ENCODE measurements at places on chromosomes 2 and 18. TPM values are rescaled to one million over a fixed set of nuclear protein-coding genes. Genes with fewer than 3 reads are reported as not detected.

DNA sequence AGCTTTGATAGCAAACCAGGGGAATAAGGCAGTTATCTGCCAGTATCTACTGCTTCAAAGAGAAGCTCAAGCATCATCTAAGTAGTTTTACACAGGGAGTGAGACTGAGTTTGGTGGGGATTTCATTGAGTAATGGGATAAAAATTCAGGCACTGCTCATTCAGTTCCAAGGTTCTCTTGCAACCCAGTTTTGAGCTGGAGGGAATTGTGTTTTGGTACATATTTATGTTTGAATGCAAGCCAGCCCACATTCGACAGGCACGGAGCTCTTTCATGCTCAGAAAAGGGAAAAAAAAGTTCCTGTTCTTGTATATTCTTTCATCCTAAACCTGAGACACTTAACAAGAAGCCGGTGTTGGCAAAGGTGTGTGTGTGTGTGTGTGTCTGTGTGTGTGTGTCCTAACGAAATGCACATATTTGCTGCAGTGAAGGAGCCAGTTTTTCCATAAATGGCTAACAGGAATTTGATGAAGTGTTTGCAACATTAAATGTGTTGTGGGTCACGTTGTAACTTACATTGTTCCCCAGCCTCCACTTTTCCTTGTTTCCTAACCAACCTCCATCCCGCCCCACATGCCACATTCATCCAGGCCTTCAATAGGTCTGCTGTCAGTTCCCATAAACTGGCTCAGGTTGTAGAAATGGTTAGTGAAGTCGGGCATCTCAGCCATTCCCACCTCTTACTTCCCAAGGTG is 311.1 kb downstream of the TXNL1 start:
- H3K27ac ChIP-seq, result no peak overlapping the region
- DNase-seq, result no peak
- no peaks in the 10 kb centered on the region for H3K36me3 ChIP-seq
- H3K27me3 ChIP-seq, result no peaks in the 10 kb centered on the region
- no peaks in the 10 kb centered on the region for H3K4me1 ChIP-seq

DNA sequence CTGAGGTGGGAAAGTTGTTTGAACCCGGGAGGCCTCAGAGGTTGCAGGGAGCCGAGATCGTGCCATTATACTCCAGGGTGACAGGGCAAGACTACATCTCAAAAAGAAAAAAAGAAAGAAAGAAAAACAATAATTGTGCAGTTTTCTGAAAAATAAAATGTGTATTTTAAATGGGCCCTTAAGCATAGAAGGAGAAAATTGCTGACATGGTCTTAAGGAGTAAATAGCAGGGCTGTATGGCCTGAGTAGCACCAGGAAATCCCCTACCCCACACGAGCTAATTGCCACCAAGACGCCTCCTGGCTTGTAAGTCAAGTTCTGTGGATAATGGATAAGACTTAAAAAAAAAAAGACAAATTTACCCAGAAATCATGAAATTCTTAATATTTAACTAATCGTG is 271.4 kb upstream of the NCKAP5 start:
- DNase-seq, result no peak
- H3K36me3 ChIP-seq, result no peaks in the 10 kb centered on the region
- no peak overlapping the region for H3K27ac ChIP-seq
- H3K27me3 ChIP-seq, result no peaks in the 10 kb centered on the region

- no peak overlapping the region for H3K27ac ChIP-seq
- H3K4me1 ChIP-seq, result no peaks in the 10 kb centered on the region
- H3K4me3 ChIP-seq, result no peak overlapping the region
- no peak for DNase-seq
- H3K36me3 ChIP-seq, result no peaks in the 10 kb centered on the region
- no peaks in the 10 kb centered on the region for H3K27me3 ChIP-seq
Observed at GRCh38 chr2:132621131-132621875, 48.7 kb downstream of the LYPD1 start.

GRCh38 chr2:224903621-224904020 is 138.6 kb downstream of the DOCK10 start:
- no peak for DNase-seq
- no peak overlapping the region for H3K4me3 ChIP-seq
- H3K4me1 ChIP-seq, result no peaks in the 10 kb centered on the region
- no peaks in the 10 kb centered on the region for H3K36me3 ChIP-seq

DNA sequence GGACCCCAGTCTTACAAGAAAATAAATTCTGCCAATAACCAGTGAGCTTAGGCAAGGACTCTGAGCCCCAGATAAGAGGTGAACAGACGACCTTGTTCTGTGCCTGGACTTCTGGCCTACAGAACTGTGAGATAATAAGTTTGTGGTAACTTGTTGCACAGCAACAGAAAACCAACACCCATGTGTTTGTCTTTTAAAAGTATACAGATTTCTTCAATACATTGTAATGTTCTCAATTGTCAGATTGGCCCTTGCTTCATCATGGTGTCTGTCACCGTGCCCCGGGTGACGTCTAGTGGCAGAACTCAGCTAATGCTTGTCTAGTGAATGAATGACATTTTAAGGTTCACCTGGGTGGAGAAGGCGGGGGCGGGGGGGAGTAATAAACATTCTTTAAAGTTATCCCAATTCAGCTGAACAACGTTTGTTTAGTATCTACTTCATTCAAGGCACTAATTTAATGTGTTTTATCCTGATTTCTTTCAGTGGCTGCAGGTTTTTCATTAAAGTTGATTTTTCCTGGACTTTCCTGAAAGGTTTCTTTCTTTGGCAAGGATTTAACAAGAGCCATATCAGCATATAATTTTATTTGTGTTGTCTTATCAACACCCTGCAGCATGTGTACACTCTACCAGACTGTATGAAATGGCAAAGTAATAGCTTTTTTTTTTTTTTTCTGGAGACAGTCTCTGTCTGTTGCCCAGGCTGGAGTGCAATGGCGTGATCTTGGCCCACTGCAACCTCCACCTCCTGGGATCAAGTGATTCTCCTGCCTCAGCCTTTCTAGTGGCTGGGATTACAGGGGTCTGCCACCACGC is 123.8 kb upstream of the DLX2 start:
- H3K27ac ChIP-seq, result no peak overlapping the region
- no peaks in the 10 kb centered on the region for H3K27me3 ChIP-seq

- no peaks in the 10 kb centered on the region for H3K36me3 ChIP-seq
- H3K4me1 ChIP-seq, result no peaks in the 10 kb centered on the region
- peak; percentile 66 for DNase-seq
Observed at GRCh38 chr2:137964066-137964858, at the start of gene HNMT. TSS of gene HNMT (plus strand) at chr2:137964473. CDS start at chr2:137964492, 19 bp downstream.

- no peaks in the 10 kb centered on the region for H3K36me3 ChIP-seq
- H3K27me3 ChIP-seq, result no peaks in the 10 kb centered on the region
- H3K4me3 ChIP-seq, result no peak overlapping the region
- no peak for DNase-seq
- H3K27ac ChIP-seq, result no peak overlapping the region
Observed at GRCh38 chr2:238350150-238350897, 30.0 kb downstream of the TRAF3IP1 start.

DNA sequence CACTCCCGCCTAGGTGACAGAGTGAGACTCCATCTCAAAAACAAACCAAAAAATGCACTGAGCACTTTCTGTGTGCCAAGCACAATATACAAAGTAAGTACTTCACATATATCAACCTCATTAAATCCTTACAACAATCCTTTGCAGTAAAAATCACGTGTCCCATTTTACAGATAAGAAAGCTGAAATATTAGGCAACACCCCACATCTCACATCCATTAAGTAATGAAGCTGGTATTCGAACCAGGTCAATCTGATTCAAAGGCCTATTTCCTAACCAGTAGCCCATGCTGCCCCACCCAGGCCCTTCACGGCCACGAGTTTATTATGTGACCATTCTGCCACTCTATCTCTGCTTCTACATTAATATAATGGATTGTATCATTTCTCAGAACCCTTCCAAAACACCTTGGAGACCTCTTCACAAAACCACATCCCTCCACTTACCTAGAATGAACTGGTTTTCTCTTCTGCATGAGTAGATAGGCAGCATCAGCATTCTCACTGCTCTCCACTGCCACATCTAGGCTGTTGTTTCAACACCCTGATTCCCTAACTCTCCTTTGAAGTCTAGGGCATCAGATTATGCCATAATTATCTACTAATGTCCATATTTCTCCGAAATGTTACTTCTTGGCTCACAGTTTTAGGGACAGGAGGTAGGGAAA is 3.1 kb upstream of the EXOC6B start:
- no peak overlapping the region for H3K27ac ChIP-seq
- H3K4me3 ChIP-seq, result no peak overlapping the region
- DNase-seq, result no peak

GRCh38 chr2:137435162-137435561 is 529.1 kb upstream of the HNMT start:
- DNase-seq, result no peak
- no peak overlapping the region for H3K4me3 ChIP-seq
- H3K4me1 ChIP-seq, result no peaks in the 10 kb centered on the region
- H3K36me3 ChIP-seq, result no peaks in the 10 kb centered on the region
- H3K27ac ChIP-seq, result no peak overlapping the region

DNA sequence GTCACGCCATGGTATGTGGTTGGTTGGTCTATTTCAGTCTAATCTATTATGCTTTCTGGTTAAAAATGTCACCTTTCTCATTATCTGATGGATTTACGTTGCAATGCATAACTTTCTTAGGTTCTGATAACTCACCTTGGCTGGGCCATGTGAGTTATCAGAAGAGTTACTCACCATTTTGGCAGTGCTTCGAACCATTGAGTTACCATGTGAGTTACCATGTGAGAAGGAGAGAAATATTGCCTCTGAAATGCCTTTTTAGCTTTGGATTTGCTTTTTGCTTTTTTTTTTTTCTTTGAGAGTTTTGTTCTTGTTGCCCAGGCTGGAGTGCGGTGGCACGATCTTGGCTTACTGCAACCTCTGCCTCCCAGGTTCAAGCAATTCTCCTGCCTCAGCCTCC is 1.6 kb downstream of the SMARCAL1 start:
- H3K36me3 ChIP-seq, result no peaks in the 10 kb centered on the region
- no peak overlapping the region for H3K4me3 ChIP-seq
- no peak for DNase-seq

GRCh38 chr18:904218-905090 is at the start of gene ADCYAP1:
TSS of gene ADCYAP1 (plus strand) at chr18:904871. CDS start at chr18:905387, 516 bp downstream.
- DNase-seq, result no peak
- peaks cover 48% of the 10 kb centered on the region for H3K27me3 ChIP-seq
- no peak within 1 kb of the TSS for H3K4me3 ChIP-seq
- H3K27ac ChIP-seq, result no peak within 1 kb of the TSS
- no peaks in the 10 kb centered on the region for H3K4me1 ChIP-seq
- no peaks in the 10 kb centered on the region for H3K36me3 ChIP-seq

- no peak for DNase-seq
- H3K4me3 ChIP-seq, result no peak overlapping the region
- no peaks in the 10 kb centered on the region for H3K36me3 ChIP-seq
- no peaks in the 10 kb centered on the region for H3K4me1 ChIP-seq
- H3K27me3 ChIP-seq, result no peaks in the 10 kb centered on the region
- no peak overlapping the region for H3K27ac ChIP-seq
Observed at GRCh38 chr2:85865539-85866164, 23.1 kb downstream of the ST3GAL5 start.

DNA sequence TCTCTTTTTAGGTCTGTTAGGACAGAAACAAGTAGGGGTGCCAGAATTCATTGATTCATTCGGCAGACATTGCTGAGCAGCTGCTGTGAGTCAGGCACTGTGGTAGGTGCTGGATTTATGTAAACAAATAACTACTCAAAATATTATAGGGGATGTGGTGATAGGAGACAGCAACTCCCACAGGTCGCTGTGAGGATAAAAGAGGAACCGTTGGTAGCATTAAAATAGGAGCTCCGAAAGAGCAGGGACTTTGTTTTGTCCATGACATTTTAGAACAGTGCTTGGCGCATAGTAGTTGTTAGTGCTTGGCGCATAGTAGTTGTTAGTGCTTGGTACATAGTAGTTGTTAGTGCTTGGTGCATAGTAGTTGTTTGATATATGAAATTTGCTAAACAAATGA is 29.2 kb downstream of the ATP6V1C2 start:
- DNase-seq, result no peak
- no peaks in the 10 kb centered on the region for H3K36me3 ChIP-seq
- H3K27ac ChIP-seq, result no peak overlapping the region
- no peaks in the 10 kb centered on the region for H3K4me1 ChIP-seq
- no peak overlapping the region for H3K4me3 ChIP-seq

- H3K27ac ChIP-seq, result peak overlapping the region; percentile 47
- no peak overlapping the region for H3K4me3 ChIP-seq
- peak; percentile 64 for DNase-seq
- H3K27me3 ChIP-seq, result no peaks in the 10 kb centered on the region
Observed at GRCh38 chr2:39128919-39129391, 8.1 kb upstream of the SOS1 start.

- DNase-seq, result peak; percentile 37
- H3K36me3 ChIP-seq, result no peaks in the 10 kb centered on the region
- H3K4me3 ChIP-seq, result no peak overlapping the region
- no peak overlapping the region for H3K27ac ChIP-seq
- no peaks in the 10 kb centered on the region for H3K27me3 ChIP-seq
- H3K4me1 ChIP-seq, result no peaks in the 10 kb centered on the region
Observed at GRCh38 chr2:68943581-68944568, 8.8 kb downstream of the GKN2 start.

GRCh38 chr2:98709535-98709934 is 21.4 kb downstream of the MGAT4A start:
- no peaks in the 10 kb centered on the region for H3K27me3 ChIP-seq
- DNase-seq, result no peak
- no peaks in the 10 kb centered on the region for H3K36me3 ChIP-seq

DNA sequence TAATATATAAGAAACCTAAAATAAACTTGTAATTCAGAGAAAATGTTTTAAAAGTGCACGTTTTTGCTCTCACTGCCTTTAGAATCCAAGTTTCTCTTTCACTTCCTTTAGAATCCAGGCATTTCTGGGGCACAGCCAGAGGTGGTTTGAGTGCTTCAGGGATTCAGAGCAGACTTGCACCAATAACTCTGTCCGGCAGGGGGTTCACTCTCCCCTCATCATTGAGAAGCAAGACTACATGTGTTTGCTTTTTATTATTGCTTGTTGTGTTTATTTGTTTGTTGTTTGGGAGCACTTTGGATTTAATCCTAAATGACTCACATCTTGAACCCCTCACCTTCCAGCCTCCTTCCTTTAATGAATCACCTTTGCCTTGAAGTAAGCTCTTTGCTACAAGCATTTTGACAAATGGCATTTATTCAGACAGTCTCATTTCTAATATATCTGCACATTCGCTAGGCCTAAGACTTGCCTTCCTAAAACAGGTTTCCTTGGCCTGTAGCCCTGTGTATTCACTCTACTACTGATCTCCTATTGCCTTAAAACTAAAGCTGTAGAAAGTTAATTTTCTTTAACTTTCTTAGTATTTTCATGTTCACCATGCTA is 233.5 kb upstream of the ATP5MC3 start:
- no peaks in the 10 kb centered on the region for H3K27me3 ChIP-seq
- H3K4me3 ChIP-seq, result no peak overlapping the region
- peak; percentile 66 for DNase-seq
- H3K27ac ChIP-seq, result no peak overlapping the region

DYSF gene
- 4.3 TPM for total RNA-seq

SCYGR1 gene
- not detected for total RNA-seq

CFC1 gene
- not detected for total RNA-seq

KANSL1L gene
- total RNA-seq, result 83.3 TPM

GRB14 gene
- total RNA-seq, result 3.1 TPM

CNTNAP5 gene
- not detected for total RNA-seq

ERFE gene
- 0.57 TPM for total RNA-seq

CRYBA2 gene
- total RNA-seq, result 2.4 TPM

ABCG5 gene
- total RNA-seq, result 7.1 TPM

NETO1 gene
- total RNA-seq, result not detected

PKDCC gene
- total RNA-seq, result 210 TPM

FER1L5 gene
- total RNA-seq, result not detected

COL6A3 gene
- 74.3 TPM for total RNA-seq

IL36RN gene
- not detected for total RNA-seq
